ENCODE measurements at places on chromosomes 7 and 10. TPM values are rescaled to one million over a fixed set of nuclear protein-coding genes. Genes with fewer than 3 reads are reported as not detected.

Gene TRIL
- total RNA-seq = 33.9 TPM

Gene NOS3
- total RNA-seq = 2.5 TPM

Gene OR13A1
- total RNA-seq = not detected

Gene OR6V1
- not detected for total RNA-seq

Gene RPP38
- total RNA-seq = 10.1 TPM

Gene PLEKHA8
- total RNA-seq = 28.4 TPM

Gene NCF1
- total RNA-seq = 0.69 TPM

Gene CCDC172
- total RNA-seq = not detected

Gene ZNF727
- 1.6 TPM for total RNA-seq
